RPMI7951 (cell line): ENCODE measurements at places on chromosomes 12 and 14.

- DNase-seq: no peak
Observed at GRCh38 chr12:111730420-111730819, 36.3 kb upstream of the ALDH2 start.

DNA sequence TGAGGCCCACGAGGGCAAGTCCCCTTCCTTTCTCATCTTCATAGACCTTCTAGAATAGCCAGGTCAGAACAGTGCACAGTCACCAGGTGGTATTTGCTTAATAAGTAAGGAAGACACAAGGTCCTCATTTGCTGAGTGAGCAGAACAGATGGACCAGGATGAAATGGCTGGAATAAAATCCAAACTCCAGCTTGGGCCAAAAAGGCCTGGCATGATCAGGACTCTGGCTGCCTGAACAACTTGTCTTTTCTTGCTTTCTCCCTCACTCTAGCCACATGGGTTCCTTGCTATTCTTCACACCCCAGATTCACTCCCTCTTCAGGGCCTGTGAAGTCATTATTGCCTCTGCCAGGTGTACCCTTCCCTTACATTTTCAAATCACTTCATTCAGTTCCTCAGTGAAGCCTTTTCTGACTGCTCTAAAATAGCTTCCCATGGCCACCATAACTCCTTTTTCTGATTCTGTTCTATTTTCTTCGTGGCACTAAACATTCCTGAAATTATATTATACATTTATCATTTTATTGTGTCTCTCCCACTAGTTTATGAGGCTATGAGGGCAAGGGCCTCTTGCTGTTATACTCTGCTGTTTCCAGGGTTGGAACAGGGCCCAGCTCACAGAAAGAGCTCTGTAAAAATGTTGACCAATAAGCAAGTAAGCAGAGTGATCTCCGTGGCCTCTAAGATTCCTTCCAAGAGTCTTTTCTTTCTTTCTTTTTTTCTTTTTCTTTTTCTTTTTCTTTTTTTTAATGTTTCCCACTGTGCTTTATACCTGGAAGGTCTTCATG, 150.8 kb downstream of the TTC8 start:
- DNase-seq: no peak

DNA sequence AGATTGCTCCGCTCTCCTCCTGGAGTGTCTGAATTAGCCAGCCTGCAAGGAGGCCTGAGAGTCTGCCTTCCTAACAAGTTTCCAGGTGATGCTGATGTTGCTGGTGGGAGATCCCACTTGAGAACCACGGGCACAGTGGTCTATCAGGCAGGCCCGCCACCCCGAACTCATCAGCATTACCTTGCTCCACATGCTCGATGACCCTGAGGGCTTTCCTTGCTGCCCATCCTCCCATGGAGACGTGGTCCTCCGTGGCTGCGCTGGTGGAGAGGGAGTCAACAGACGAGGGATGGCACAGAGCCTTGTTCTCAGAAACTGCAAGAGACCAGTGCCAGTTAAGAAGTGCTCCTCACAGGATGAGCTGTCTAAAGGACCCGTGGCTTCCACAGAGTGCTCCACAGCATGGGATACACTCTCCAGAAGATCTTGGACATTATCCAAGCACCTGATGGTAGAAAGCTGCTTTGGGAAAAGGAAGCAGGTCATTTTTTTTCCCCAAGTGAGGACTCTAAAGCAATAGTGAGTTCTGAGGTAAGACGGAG, 18.3 kb downstream of the HAL start:
- no peak for DNase-seq

GRCh38 chr14:73747379-73748211, 33.4 kb upstream of the PNMA1 start:
- no peak for DNase-seq

GRCh38 chr14:39576736-39577135, 144.5 kb upstream of the FBXO33 start:
- no peak for DNase-seq
